Fibroblast of villous mesenchyme (primary cell): ENCODE measurements at places on chromosomes 6 and 20.
A peak's percentile ranks its signal among the peaks of the same experiment; 100 is the strongest.

DNA sequence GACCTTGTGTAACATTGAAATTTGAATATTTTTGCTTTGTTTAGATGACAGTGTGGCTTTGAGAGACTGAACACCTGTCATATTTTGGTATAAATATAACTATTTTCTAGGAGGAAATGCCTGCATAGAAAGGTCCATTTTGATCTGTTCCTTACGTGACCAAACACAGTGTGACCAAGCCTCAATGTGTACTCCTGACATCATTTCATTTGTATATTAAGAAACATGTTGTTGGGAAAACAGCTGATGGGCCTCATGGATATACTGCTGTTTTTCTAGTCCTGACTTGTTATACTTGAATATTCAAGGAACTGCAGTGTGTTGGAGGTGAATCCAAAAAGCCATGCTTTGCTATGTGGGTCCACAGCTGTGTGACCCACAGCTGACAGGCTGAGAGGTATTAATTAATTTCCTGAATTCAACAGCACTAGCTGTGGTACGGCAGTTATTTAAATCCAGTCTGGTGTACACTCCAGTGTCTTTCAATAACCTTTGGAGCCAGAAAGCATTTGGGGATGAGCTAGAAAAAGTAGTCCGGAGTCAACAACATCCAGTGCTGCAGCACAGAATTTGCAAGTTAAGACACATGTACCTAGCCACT lies 18.9 kb downstream of the NCOA7 start:
- DNase-seq, result no peak

DNA sequence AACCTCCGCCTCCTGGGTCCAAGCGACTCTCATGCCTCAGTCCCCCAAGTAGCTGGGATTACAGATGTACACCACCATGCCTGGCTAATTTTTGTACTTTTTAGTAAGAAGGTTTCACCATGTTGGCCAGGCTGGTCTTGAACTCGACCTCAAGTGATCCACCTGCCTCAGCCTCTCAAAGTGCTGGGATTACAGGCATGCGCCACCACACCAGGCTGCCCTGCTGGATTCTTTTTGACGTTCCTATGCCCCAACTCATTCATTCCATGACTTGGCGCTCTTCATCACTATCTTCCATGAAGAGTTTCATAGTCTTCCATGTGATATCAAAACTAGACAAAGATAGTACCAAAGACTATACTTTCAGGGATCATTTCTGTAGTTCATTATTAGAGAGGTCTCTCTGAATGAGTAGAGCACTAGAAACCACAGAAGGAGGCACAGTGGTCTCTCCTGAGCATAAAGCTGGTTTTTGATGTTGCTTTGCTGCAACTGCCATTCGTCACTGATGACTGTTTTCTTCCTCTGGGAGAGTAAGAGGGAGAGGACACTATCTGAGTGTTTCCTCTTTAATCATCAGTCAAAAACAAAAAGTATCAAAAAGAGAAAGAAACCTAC lies 23.5 kb downstream of the DNAAF9 start:
- no peak for DNase-seq

DNA sequence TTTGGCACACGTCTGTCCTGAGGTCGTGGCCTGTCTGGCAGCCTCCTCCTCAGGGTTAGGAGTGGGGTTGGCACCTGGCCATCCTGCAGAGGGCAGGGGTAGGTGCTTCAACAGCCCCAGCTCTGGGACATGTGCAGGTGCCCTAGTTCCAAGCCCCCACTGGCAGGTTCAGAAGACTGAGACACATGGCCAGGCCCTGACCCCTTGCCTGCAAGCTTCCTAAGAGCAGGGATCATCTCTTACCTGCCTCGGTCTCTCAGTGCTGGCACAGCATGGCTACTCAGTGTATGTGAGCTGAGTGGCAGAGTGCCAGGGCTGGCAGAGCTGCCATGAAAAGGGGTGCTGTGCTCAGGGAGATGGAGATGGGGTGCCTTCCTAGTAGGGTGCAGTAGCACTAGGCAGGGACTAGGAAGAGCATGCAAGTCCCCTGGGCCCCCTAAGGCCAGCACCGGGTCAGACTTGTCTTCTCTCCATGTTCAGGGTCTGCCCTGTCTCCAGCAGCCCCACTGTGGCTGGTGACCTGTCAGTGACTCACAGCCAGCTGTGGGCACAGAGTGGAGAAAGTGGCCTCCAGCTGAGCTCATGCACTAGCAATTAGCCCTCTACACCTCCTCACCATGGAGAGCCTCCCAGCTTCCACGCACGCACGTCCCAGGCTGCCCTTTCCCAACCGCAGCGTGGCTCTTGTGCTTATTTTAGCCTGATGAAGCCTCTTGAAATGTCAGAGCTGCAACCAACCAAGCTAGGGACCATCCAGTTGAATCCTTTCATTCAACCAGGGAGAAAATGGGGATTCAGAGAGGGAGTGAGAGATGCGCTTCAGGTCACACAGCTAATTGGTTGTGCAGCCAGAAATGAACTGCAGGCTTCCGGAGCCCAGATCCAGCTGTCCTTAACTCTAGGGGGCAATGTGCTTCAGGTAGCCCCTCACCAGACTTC lies 116.6 kb downstream of the MRPL14 start:
- peak; percentile 93 for DNase-seq

DNA sequence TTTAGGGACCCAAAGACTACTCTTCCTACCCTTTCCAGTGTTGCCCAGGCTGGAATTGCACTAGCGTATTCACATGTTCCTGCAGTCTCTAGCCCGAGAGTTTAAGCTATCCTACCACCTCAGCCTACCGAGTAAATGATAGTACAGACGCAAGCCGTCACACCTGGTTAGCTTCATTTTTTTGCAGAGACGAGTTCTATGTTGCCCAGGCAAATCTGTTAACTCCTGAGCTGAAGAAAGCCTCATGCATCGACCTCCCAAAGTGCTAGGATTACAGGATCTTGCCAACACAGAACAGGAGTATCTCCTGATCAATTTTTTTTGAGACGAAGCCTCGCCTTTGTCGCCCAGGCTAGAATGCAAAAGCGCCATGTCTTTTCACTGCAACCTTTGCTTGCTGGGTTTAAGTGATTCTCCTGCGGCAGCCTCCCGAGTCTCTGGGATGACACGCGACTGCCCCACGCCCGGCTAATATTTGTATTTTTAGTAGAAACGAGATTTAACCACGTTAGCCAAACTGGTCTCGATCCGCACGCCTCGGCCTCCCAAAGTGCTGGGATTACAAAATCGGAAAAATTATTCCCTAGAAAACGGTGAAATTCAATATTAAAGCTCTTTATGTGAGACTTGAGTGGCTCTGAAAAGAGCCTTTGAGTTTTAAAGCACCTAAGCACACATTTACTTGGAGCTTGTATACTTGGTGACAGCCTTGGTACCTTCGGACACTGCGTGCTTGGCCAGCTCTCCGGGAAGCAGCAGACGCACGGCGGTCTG lies 128.5 kb downstream of the HFE start:
- peak; percentile 43 for DNase-seq

- DNase-seq, result peak; percentile 19
These were observed 723 bp downstream of the MANEA start for GRCh38 chr6:95578106-95578410.

- DNase-seq, result peak; percentile 93
These were observed 33.3 kb upstream of the CITED2 start for GRCh38 chr6:139407718-139408222.

DNA sequence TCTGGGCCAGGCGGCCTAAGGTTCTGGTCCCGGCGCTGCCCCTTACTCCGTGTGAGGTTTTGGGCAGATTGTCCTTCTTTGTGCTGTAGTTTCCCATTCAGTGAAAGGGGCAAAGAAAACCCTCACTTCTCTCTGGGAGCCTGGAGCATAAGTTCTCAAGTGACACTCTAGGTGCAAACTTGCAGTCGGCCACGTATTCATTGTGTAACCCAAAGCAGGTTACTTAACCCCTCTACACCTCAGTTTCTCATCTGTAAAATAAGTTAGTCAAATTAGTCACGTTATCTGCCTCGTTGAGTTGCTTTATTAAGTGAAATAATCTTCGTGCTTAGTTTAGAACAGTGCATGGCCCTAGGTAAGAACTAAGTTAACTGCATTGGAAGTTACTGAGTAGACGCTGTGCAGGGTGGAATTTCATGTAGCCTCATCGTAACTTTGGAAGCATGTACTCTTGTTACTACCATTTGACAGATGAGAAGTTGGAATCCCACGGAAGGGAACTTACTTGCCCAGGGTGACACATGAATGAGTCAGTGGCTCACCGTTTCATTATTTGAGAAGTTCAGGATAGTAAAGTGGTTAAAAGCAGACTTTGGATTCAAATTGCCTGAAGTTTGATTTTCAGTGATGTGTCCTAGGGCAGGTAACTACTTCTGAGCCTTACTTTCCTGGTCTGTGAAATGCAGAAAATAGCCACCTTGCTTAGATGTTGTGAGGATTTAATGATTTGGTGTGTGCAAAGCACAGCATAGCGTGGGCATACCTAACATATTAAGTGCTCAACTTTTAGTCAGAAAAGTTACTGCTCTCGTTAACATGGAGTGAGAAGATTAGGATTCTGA lies 556 bp upstream of the MROH8 start:
- peak; percentile 50 for DNase-seq

DNA sequence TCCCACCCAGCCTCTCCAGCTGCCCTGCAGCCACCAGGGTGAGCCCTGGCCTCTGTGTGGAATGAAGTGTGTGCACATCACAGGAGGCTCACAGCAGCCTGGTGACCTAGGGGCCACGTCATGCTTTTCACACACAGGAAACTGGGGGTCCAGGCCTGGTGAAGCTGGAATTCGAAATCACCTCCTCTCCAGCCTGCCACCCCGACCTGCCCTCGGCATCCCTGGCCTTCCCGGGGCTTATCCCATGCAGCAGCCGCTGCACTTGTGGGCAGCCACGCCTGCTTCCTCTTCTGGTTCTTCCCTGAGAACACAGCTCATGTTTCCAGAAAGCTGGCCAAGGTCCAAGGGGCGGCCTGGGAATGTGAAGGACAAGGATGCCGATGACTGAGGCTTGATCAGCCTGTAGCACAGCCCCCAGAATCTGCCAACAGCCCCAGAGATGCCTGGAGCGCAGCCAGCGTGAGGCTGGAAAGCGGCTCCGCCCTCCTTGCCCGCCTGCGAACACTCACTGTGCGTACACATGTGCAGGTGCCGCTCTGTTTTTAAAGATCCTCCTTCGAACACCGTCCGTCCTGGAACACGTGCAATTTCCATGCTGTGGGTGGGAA lies 4.2 kb upstream of the NTSR1 start:
- peak; percentile 88 for DNase-seq

GRCh38 chr20:49579874-49580812 lies 12.2 kb upstream of the PTGIS start:
- DNase-seq, result peak; percentile 84

- no peak for DNase-seq
These were observed 99.3 kb upstream of the PROKR2 start for GRCh38 chr20:5416086-5416485.

GRCh38 chr6:85537055-85537494 lies 56.6 kb downstream of the SNX14 start:
- peak; percentile 28 for DNase-seq

- DNase-seq, result peak; percentile 34
These were observed 38.0 kb downstream of the PHIP start for GRCh38 chr6:79040083-79040482.

GRCh38 chr6:10520468-10520867 lies 683 bp upstream of the GCNT2 start:
- no peak for DNase-seq

DNA sequence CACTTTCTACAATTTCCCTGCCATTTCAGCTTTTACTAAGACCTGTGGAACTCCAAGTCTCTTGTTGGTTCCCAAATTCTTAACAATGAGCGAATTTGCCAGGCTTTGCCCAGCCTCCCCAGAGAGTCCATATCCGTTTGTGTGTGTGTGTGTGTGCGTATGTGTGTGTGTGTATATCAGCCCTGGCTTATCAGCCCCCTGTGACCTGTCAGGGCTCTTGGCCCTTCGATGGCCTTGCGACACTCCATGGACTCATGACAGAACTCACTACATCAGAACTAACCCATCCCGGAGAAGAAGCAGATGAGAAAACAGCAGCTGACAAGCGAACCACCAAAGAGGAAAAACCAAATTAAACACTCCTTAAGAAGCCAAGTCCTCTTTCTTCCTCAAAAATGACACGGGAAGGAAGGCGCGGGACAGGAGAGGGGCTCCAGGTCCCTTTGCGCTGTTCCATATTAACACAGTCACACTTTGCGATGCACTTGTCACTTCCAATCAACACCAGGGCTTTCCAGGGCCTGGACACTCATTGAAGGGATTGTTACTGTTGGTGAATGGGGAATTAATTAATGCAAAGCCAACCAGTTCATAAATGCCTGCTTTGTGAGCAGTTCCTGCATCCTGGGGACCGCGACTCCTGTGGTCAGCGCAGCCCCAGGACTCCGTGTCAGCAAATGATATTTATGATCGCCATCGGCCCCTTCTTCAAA lies 524.0 kb downstream of the CD83 start:
- no peak for DNase-seq

DNA sequence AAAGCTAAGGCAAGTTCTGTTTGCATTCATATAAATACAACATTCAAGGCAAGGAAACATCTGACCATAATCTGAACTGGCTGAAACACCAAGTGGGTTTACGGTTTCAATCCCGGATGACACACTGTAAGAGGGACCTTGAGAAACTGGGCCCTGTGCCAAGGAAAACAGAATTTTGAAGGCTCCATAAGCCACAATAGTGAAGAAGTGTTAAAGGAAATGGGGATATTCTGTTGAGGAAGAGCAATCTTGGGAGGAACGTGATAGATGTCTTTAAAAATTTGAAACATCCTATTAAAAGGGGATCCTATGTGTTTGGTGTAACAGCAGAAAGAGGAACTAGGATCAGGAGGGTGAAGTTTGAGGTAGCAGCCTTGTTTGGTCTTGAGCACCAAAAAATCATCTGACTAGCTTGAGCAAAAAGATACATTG lies 82.4 kb upstream of the TAB2 start:
- peak; percentile 73 for DNase-seq

DNA sequence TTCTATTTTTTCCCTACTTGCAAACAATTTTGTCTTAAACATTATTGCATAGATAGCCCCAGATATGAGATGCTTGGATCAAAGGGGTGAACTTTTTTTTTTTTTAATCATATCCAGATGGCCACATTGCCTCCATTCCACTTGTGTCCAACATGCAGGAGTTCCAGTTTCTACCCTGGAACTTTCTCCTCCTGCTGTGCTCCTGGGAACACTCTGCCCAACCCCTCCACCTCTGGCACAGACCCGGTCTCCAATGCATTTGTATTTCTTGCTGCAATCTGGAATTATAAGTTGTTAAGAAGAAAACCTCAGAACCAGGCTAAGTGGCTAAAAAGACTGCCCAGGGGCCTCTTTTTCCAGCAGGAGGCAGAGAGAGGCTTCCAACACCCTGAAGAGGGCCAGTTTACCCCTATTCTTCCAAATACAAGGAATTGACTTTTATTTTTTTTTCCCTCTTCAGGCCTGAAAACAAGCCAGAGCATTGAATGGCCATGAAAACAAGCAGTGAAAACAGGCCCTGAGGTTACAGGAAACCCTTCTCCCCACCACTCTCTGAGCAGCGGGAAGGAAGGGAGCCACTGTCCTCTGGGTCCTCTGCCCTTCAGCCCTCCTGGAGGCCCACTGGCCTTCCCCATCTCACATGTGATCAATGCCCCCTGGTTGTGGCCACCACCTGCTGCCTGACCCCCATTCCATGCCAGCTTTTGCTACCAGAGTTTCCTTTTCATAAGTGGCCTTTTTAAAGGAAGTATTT lies 44.3 kb downstream of the PDYN start:
- no peak for DNase-seq

GRCh38 chr20:42779216-42779615 lies 410.5 kb downstream of the PTPRT start:
- DNase-seq, result no peak
